ENCODE measurements at places on chromosomes 3 and 15.

- peak; percentile 96 for DNase-seq
These were observed 211.4 kb downstream of the NR1D2 start for GRCh38 chr3:24156466-24156865.

GRCh38 chr3:45154641-45155147, 8.5 kb upstream of the CDCP1 start:
- peak; percentile 61 for DNase-seq

GRCh38 chr3:72485641-72486040, 362.6 kb downstream of the SHQ1 start:
- no peak for DNase-seq

DNA sequence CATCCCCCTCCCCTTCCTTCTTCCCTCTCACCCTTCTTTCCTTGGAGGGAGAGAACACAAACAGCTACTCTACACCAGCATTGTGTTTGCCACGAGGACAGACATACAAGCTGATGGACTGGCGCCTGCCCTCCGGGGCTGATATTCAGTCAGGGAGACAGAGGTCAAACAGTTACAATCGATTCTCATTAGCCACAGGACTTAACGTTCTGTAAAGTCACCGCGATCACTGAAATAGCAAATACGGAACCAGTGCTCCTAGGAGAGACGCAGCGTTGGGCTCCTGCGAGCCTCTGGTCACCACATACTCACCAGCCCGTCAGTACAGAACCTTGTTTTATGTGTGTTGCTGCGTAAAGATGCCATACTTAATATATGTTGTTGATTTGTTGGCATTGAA, 108.8 kb downstream of the LRRK1 start:
- DNase-seq: no peak

DNA sequence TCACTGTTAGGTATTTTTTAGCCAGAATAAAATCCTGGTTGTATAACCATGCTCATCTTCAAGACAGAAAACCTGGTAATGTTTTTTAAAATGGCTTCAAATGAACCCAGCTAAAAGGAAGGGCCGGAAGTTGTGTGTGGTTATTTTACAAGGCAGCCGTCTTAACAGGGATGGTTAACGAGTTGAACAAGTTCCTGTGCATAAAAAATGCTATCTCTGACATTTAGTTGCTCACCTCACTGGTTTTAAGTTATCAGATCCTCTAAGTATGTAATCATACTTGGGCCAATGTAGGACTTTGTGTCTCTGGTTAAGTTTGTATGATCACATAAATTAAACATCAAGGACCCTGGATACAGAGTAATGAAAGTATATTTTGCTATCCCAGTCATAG, 2.1 kb downstream of the ATP11B start:
- peak; percentile 50 for DNase-seq

- DNase-seq: no peak
These were observed 8.1 kb downstream of the MORF4L1 start for GRCh38 chr15:78880813-78881212.

GRCh38 chr15:65258375-65259262, 28.1 kb downstream of the PARP16 start:
- no peak for DNase-seq

- DNase-seq: peak; percentile 78
These were observed 38.5 kb downstream of the PYDC2 start for GRCh38 chr3:191499307-191500080.

- no peak for DNase-seq
These were observed 47.6 kb downstream of the ZBTB38 start for GRCh38 chr3:141415953-141416352.

- DNase-seq: peak; percentile 51
These were observed 288.6 kb downstream of the NTRK3 start for GRCh38 chr15:87967951-87968350.
